ENCODE measurements at places on chromosomes 1 and 21.

DNA sequence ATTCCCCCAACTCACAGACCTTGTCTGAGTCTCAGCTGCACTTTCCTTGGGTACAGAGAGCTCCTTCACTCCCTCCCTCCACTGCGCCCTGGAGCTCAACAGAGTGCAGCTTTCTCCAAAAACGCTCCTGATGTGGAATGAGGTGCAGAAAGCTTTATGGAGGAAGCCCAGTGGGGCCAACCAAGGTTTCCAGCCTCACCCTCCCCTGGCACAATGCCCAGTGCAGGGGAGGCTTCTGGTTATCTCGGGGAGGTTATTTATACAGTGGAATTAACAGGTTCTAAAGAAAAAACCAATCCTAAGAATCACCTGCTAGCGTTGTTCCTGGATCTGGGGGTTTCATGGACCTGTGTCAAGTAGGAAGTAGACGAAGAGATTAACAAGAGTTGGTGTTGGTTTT is at the start of gene ITLN1:
Gene ITLN1, minus strand, starts transcription at position 139 of the 400 bp plus-strand sequence. CDS start 303 bp downstream, outside the sequence.
- DNase-seq = no peak

- no peak for DNase-seq
Measured at GRCh38 chr1:54806931-54807611, 5.9 kb upstream of the TTC22 start.

DNA sequence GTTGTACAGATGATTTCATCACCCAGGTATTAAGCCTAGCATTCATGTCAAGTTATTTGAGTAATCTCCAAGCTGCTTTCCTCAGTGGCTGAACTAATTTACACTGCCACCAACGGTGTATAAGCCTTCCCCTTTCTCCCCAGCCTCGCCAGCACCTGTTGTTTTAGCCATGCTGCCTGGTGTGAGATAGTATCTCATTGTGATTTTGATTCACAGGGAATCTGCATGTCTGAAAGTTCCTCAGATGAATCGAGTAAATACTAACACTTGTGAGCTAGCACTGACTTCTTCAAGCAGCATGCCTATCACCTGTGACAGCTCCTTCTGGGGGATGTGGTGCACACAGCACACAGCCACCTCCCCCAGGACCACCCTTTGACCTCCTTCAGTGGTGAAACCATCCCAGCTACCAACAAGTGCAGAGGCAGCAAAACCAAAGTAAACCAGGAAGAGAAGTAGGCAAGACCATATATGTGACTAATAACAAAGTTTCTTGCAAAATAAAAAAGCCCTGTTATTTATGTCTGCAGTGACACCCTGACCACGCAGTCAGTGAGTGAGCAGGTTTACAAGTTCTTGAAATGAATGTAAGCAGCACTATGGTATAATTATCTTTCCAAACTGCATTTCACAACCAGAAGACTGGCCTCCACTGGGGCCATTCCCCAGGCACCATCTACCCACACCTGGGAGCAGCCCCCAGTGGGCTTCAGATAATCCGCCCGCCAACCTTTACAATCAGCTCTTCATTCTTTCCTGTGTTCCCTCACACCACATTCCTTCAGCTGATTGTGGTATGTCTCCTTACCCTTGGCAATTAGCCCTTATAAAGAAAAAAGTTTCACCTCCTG is 173.8 kb downstream of the ETS2 start:
- peak; percentile 87 for DNase-seq

DNA sequence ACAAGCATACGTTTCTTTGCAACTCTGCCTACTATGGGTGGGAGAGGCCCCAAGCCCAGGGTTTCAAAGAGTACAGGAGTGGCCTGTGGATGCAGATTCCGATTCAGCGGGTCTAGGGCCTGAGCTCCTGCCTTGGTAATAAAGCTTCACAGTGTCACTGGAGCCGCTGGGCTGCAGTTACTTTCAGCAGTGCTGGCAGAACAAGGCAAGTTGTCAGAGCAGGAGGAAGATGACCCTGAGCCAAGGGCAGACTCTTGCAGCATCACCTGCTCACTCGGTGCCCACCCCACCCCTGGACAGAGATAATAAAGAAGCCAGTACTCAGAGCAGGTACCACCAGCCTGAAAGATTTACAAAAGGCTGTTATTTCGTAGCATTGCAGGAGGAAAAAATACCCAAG is 8.0 kb upstream of the RAP1GAP start:
- DNase-seq = no peak
